ENCODE measurements at places on chromosomes 2 and 18.

DNA sequence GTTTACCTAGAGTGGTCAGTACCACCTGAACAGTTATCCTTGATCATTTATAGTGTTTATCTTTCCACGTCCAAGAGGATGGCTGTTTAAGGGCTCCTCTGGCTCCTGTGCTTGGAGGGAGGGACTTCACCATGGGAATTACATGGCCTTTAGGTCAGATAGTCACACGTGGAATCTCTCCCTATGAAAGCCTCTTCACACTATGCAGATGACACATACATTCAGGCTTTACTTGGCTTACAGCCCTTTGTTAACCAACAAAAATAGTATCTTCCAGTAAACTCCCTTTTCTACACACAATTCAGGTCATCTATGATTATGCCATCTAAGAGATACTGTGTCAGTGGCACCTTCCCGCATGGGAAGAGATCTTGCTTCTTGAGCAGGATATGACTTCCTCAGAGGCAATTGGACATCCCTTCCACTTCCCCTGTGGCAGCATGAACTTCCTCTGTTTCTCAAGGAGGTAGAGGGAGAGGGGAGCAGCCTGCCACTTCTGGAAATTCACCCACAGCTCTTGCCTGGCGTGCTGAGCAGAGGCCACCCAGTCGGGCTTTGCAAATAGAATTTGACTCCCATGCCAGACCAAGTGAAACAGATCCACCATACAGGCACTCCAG is 53.5 kb downstream of the COLEC12 start:
- no peak for DNase-seq

DNA sequence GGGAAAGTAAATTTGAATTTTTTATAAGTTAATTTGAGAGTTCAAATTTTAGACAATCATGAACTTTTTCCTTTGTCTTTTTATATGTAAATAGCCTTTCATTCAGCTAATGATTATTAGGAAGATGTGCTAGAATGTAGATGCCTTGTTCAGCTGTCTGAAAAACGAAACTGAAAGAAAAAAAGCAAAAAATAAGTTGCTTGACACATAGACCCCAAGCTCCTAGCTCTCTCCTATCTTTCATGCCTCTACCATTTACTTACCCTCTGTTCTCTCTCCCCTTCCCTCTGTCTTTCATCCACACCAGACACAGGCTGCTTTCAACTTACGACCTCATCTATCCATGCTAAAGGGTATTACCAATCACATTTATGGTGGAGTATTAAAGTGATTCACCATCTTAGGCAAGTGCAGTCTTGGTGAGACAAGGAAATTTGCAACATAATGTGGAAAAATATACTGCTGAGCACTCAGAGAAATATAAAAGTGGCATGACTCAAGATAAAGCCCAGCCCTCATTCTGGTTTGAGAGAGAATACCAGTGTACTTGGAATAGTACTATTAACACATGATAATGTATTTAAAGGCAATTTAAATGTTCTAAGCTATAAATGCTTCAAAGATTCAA is 425.6 kb downstream of the SUCLG1 start:
- DNase-seq: no peak

- no peak for DNase-seq
These were observed 71.5 kb upstream of the HNMT start for GRCh38 chr2:137892739-137893138.

- DNase-seq: no peak
These were observed 36.2 kb downstream of the USP40 start for GRCh38 chr2:233530381-233530780.

- DNase-seq: no peak
These were observed 52.6 kb downstream of the ARL4C start for GRCh38 chr2:234444242-234444730.

DNA sequence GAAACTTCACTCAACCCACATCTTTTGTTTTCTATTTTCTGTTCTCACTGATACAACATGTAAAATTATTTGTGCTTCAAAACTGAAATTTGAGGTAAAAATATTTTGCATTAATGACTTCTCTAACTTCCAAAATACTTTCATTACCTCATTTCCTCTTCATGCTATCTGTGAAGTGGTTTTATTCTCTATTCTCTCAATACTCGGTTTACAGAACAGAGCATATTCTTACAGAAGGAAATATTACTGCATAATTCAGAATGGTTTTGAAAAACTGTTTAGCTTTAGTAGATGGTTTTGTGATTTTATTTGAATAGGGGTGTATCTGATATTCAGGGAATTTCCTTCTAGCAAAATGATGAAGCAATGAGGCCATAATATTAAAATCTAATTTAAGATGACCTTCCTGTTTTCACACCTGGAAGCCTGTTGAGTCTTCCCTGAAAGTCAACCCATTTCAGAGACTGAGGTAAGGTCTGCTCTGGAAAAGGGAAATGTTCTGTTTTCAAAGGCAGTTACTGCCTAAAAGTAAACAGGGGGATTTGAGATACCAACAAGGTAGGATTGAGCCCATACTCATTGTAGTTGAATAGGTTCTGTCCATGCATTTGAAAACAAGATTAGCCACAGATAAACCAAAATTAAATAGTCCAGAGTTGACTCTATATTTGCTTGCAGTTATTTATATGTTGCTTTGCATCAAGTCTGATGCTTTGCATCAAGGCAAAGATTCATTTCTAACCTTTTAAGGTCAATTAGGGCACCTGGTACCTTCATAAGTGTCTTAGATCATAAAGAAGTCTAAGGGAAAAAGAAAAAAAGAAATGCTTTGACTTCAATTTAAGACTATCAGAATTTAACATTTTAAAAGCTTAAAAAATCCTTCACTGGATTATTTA is 50.8 kb upstream of the PEX13 start:
- DNase-seq: no peak

GRCh38 chr2:85584354-85584856 is at the start of gene VAMP5:
TSS of gene VAMP5 (plus strand) at chr2:85584431. CDS start at chr2:85584491, 60 bp downstream.
- DNase-seq: no peak

DNA sequence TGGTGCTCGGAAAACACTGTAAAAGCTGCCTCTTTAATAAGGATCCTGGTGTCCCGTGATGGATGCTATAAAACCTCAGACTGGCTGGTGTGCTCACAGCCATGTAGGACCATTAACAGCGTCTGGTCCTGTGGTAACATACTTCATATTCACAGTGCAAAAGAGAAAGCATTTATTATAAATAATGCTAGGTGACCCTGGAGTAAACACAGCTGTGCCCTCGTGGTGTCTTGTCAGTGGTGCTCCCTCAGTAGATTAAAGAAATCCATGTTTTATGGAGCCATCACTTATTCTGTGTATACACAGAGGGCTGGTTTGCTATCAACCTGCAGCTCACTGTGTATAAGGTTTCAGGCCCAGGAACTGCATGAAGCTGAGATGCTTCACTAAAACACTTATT is 106.9 kb downstream of the CDK15 start:
- no peak for DNase-seq

DNA sequence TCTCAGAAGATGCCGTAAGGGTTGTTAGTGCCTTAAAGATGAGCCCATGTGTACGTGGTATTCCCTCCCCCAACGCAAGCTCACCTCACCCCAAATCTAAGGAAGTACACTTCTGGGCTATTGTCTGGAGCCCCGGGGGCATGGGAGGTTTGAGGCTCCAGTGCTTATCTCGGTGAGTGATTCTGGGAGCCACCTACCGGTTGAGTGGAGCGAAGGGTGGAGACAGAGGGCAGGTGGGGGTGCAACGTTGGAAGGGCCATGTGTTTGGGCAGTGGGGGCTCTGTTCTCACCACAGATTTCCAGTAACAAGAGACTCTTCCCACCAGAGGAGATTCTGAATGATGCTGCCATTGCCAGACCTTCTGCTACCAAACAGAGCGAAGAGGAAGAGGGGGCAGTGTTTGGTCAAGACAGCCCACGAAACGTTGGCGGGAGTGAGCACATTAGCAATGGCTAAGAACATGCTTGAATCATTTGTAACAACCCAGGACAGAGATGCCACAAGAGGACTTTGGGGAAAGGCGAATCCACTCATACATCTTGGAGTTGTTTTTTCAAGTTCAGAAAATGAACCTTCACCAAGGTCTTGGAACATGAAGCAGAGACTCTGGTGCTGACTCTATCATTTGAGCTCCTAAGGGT is 38.7 kb downstream of the TWIST2 start:
- no peak for DNase-seq
